Stimulated activated naive CD8-positive, alpha-beta T cell treated with anti-CD3 and anti-CD28 coated beads, Interleukin-15, Interleukin-2, amounts not matched to agents 100 U/mL and 50 U/mL, for 24 hours (primary cell): ENCODE measurements at places on chromosomes 2 and 18.

- DNase-seq, result no peak
Measured at GRCh38 chr2:120405759-120406099, 59.8 kb downstream of the INHBB start.

- peak; percentile 51 for DNase-seq
Measured at GRCh38 chr2:111118981-111119821, 1.5 kb upstream of the BCL2L11 start.

DNA sequence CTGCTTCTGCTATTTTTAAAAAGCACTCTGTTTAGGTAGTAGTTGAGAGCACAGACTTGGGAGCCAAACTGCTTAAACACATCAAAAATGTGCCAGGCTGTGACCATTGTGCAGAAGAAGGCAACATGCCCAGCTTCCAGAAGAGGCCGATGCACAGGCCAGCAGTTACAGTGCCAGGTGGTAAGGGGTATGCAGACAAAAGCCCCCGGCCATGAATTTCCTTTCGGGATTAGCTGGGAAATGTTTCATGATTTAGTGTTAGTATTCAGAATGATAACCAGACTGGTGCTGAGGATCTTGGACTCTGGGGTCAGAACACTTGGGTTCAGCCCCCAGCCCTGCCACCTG, 40.0 kb upstream of the ATG16L1 start:
- DNase-seq, result no peak

GRCh38 chr2:223187256-223187655, 135.3 kb downstream of the KCNE4 start:
- no peak for DNase-seq

DNA sequence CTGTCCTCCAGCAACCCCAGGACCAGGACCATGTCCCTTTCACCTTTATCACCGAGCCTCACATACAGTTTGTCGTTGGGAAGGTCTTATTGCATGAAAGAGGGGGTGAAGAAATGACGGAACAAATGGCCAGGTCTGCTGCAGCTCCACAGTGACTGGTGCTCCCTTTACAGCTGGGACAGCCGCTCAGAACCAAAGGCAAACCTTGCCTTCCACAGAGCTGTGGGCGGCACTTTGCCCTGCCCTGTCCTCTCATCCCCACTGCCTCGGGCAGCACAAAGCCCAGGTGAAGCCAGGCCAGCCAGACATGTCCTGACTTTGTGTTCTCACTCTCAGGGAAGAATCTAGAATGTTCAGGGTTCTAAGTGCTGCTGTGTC, 961 bp downstream of the GPR55 start:
- DNase-seq, result no peak

GRCh38 chr2:22691666-22692065, 693.3 kb upstream of the KLHL29 start:
- no peak for DNase-seq

DNA sequence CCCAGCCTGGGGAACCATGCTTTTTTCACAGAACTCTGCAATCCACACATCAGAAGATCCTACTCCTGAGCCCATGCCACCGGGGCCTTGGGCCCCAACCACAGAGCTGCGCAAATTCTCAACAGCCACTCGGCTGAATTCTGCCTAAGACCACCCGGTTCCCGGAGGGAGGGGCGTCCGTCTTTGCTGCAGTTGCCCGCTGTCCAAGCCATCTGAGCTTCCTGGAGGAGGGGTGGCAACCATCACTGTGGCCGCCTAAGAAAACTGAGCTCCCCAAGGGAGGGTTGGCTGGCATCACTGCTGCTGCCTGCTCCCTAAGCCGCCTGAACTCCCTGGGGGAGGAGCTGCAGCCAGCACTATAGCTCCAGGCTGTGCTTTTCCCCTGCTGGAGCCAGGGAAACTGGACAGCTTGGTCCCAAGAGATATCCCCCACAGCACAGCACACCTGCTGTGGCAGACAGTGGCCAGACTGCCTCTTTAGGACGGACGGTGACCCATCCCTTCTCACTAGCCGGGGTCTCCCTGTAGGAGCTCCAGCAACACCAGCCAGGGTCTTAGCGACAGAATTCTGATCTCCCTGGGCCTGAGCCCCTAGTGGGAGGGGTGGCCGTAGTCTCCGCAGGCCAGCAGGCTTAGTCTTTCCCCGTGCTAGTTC, 1411.6 kb upstream of the CDH2 start:
- DNase-seq, result no peak

DNA sequence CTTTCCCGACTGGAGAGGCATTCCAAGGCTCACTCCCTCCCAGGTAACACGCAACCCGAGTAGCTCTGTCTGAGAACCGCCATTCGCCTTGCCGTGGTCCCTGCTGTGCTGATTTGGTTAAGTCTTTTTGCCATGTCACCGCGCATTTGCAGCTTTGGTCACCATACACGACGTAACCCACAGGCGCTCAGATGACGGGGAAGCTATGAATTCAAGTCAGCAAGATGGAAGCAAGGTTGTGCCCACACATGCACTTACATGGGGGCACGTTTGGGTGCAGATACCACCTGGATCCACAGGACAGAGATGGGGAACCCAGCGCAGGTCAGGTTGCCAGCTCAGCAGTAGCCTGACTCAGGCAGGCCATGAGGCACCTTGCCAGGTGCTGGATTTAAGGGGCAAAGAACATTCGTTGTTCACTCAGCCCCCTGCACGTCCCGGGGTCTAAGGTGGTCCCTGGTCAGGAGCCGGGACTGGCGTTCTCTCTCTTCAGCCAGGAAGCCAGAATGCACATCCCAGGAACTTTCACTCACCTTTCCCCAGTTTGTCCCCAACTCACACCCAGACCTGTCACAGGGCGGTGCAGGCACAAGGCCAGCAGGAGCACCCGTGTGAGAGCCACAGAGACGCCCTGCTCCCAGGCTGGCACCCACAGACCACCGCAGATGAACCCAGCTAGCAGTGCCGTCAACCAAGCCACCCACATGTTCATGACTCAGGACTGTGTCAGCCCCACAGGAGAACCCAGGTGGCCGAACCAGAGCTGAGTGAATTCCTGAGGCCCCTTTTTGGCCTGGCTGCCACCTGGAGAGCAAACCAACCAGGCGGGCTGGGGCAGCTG, 19.9 kb downstream of the SNED1 start:
- DNase-seq, result no peak

DNA sequence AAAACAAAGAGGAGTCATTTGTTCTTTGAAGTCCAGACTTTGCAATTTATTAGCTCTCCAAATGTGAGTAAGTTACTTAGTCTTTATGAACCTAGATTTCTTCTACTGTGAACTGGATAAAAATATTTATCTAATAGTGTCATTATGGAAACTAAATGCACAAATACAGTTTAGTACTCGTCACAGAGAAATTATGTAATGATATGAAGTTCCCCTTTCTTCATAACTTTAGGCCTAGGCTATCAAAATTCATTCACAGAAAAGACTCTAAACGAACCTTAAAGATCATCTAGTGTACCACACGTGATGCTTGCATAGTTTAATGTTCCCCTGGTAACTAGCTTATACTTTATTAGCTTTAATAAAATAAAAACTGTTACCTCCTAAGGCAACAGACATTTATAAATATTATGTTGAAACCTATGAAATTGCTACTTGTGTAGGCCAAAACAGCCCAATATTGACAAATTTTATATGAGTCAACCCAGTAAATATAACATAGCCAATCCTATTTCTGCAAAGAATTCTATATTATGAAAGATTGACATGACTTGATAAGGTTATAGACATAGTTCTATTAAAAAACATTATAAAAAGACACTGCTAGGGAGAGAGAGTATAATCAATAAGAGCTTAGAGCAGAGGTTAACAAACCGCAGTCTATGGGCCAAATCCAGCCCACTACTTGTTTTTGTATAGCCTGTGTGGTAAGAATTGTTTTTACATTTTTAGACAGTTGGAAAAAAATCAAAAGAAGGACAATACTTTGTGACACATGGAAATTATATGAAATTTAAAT, 44.9 kb upstream of the ITPRID2 start:
- DNase-seq, result no peak

- DNase-seq, result no peak
Measured at GRCh38 chr2:211144078-211144477, 587.7 kb downstream of the CPS1 start.

GRCh38 chr18:9522952-9523351, 47.6 kb downstream of the RALBP1 start:
- no peak for DNase-seq

GRCh38 chr2:62774555-62775366, 69.2 kb downstream of the EHBP1 start:
- no peak for DNase-seq

- DNase-seq, result no peak
Measured at GRCh38 chr18:1425679-1426078, 521.0 kb downstream of the ADCYAP1 start.

DNA sequence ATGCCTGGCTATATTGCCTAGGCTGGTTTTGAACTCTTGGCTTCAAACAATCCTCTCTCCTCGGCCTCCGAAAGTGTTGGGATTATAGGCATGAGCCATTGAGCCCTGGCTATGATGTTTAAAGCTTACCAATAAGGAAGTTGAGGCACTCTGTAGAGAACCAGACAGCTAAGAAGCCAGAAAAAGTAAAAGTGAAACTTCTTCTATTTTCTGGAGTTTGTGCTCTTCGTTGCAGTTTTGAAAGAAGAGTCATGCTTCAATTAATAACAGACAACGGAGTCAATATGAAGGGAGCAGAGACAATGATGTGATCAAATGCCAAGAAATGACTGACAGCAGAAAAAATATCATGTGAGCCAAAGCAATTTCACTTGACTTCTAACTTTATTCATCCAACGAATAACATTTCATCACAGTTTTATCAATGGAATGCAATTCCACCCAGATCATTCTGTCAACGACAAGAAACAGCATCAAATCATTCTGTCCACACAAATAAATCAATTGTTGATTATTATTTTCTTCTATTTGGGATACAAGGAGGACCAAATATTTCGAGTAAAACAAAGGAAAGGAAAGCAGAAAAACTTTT, 175.5 kb upstream of the CELF4 start:
- no peak for DNase-seq

DNA sequence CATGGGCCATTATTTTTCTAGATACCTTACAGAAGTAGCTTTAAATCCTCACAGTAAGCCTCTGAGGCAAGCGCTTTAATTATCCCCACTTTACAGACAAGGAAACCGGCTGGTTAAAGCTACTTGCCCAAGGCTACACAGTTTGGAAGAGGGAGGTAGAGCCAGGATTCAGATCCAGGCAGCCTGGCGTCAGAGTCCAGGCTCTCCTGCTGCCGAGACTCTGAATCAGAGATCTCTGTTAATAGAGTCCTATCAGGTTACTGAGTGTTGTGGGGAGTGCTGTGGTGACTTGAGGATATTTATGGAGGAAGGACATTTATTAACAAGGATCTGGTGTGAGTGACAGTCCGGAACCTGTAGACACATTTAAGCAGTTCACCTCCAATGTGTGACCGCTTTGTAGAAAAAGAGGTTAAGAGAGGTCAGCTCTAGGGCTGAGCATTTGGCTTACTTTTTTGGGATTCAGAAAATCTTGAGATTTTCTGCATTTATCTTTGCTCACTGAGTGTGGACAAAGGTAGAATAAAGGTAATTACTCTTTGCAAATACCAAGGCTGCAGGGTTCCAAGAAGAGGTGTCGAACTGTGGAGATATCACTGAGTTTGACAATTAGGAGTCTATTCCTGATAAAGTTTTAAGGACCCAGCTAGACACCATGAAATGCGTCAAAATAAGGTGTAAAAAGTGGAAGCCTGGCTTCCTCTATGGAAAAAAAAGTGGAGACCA, 1.6 kb upstream of the CEP192 start:
- no peak for DNase-seq

GRCh38 chr2:114814355-114814754, 371.9 kb downstream of the DPP10 start:
- DNase-seq, result no peak

- no peak for DNase-seq
Measured at GRCh38 chr2:2787301-2787907, 456.3 kb upstream of the MYT1L start.

GRCh38 chr2:72934683-72935610, 17.6 kb downstream of the EMX1 start:
- DNase-seq, result no peak
